ENCODE measurements at places on chromosomes 7 and 10. TPM values are rescaled to one million over a fixed set of nuclear protein-coding genes. Genes with fewer than 3 reads are reported as not detected.

DNA sequence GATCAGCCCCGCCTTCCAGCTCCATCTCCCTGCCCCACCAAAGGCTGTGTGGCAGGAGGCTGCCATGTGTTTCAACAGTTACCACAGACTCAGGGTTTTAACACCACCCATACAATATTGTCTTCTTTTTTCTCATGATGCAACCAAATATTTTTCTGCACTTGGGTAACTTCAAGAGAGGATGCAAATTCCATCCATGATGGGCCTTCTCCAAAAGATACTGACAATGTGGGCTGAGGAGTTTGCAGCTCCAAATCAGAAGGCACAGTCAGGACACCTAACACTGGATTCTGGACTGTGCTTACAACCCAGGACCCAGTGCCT, 347.9 kb downstream of the GRID1 start:
- no peaks in the 10 kb centered on the region for H3K27me3 ChIP-seq
- DNase-seq: no peak
- no peak overlapping the region for H3K4me3 ChIP-seq
- H3K27ac ChIP-seq: no peak overlapping the region

DNA sequence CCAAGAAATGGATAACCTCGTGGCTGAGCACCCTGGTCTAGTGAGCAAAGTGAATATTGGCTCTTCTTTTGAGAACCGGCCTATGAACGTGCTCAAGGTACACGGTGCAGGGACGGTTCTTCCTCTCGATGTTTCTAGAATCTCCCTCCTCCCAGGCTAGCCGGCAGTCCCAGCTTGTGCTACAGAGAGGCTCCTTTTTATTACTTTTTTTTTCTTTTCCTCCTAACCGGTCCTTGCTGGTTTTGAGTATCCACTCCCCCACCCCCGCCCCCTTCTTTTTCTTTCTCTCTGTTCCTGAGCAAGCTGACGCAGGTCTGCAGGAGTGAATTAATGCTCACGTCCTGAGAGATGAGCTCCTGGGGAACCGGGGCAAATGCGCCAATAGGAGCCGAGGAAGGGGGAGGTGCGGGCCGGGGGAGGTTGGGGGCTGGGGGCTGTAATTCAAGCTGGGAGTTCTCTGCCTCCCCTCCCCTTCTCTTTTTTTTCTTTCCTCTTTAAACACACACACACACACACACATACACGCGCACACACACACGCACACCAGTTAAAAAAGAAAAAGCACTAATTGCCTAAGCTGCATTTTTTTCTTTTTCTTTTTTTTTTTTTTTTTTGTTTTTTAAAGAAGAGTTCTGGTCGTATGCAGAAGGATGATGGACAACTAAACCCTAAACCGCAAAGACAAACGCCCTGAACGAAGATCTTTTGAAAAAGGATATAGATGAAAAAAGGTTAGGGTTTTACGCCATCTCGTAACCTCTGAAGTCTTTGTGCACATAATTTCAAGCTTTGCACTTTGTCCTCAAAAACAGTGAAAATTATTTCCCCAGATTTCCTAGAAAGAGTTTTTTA, 6.6 kb downstream of the CPA2 start:
- H3K27ac ChIP-seq: no peak overlapping the region
- no peaks in the 10 kb centered on the region for H3K36me3 ChIP-seq
- no peak overlapping the region for H3K4me3 ChIP-seq
- H3K4me1 ChIP-seq: no peaks in the 10 kb centered on the region

GRCh38 chr7:158706273-158706704, 1.7 kb upstream of the NCAPG2 start:
- no peak overlapping the region for H3K4me3 ChIP-seq
- no peak overlapping the region for H3K27ac ChIP-seq
- H3K27me3 ChIP-seq: no peaks in the 10 kb centered on the region

DNA sequence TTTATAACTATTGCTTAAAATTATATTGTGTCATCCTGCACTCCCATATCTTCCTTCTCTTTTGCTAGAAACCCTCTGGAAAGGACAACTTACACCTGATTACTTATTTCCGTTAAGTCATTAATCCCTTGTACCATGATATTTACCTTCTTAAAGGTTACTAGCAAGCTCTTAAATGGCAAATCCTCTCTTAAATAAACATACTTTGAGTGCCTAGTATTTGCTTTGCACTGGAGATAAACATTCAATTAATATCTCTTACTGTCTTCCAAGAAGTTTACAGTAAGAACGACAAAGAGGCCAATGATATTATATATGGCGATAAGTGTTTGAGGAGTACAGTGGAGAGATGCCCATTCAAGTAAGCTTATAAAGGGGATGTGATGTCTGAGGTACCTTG, 278.3 kb downstream of the HGF start:
- no peaks in the 10 kb centered on the region for H3K4me1 ChIP-seq
- no peaks in the 10 kb centered on the region for H3K27me3 ChIP-seq
- DNase-seq: no peak

GRCh38 chr7:108525985-108526767, at the start of gene PNPLA8:
Gene PNPLA8, minus strand, starts transcription at chr7:108526135. Its CDS starts 10,644 bp downstream, at chr7:108515491.
- H3K27ac ChIP-seq: peak within 1 kb of the TSS; percentile 99
- peak; percentile 100 for DNase-seq
- peak within 1 kb of the TSS; percentile 95 for H3K4me3 ChIP-seq
- peaks cover 36% of the 10 kb centered on the region for H3K4me1 ChIP-seq
- H3K27me3 ChIP-seq: no peaks in the 10 kb centered on the region

DNA sequence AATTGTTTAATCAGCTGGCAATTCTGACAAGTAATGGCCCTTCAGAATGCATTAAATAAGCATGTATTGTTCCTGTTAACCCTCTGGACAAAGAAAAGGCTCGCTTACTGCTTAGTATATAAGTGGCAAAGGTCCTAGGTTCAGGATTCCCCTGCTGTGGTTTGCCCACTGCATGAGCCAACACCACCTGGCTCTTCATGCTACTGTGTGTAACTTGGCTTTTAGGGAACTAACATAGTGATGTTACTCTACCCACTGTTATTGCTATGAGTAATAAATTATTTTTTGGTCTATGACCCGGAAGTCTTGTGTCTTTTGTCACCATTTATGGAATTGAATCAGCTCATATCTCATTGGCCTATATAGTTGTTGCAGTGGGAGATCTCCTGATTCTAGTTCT, 791.7 kb upstream of the PHF14 start:
- no peak overlapping the region for H3K27ac ChIP-seq
- DNase-seq: no peak
- H3K36me3 ChIP-seq: no peaks in the 10 kb centered on the region
- no peak overlapping the region for H3K4me3 ChIP-seq
- no peaks in the 10 kb centered on the region for H3K27me3 ChIP-seq

DNA sequence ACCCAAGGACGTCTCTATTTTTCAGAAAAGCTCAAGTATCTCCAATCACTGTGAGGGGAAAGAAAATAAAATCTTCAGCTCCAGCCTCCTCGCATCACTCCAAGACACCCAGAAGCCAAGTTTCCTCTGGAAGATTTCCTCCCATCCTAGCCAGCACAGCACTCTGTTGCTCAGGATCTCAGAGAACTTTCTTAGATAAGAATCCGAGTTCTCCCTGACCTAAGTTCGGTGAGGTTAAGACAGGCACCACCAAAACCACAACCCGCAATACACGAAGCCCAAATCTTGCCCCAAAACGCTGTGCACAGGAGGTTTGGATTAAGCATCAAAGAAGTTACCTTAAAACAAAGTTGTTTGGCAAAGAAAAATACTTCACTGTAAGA, 4.2 kb downstream of the FAM53B start:
- peak overlapping the region; percentile 96 for H3K27ac ChIP-seq
- peak overlapping the region; percentile 85 for H3K4me3 ChIP-seq
- DNase-seq: no peak
- H3K27me3 ChIP-seq: no peaks in the 10 kb centered on the region
- H3K36me3 ChIP-seq: peaks cover 3% of the 10 kb centered on the region

- no peaks in the 10 kb centered on the region for H3K36me3 ChIP-seq
- H3K4me1 ChIP-seq: no peaks in the 10 kb centered on the region
- H3K4me3 ChIP-seq: no peak overlapping the region
- H3K27ac ChIP-seq: no peak overlapping the region
Measured at GRCh38 chr7:80207501-80207900, 72.9 kb downstream of the GNAI1 start.

GRCh38 chr7:47636433-47637175, 54.7 kb upstream of the TNS3 start:
- DNase-seq: no peak
- no peaks in the 10 kb centered on the region for H3K4me1 ChIP-seq
- H3K4me3 ChIP-seq: no peak overlapping the region
- H3K27me3 ChIP-seq: no peaks in the 10 kb centered on the region
- H3K36me3 ChIP-seq: no peaks in the 10 kb centered on the region
- no peak overlapping the region for H3K27ac ChIP-seq

DNA sequence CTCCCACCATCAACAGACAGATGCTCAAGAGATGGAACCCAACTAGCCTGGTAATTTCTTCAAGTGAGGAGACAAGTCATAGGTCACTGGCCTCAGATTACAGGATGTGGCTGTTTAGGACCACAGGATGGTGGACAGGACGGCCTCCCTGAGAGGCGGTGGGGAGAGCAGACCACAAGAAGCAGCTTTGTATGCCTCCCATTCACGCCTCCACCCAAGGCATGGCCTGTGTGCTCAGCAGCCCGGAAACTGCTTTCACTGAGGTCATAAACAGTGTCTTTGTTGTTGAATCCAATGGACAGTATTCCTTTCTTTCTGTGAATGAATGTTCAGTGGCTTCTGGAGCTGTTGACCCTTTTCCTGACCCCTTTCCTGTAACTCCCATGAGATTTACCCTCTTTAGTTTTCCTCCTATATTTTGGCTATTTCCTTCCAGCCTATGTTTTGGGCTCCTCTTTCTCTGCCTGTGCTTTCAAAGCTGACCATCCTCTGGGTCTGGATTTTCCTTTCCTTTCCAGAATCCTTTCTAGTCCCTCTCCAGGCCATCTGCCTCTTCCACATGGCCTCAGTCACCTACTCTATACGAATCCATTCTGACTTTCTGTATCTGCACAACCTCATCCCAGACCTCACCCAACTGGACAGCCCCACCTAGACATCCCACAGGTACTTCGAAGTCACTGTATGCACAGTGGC, 32.4 kb upstream of the INPP5F start:
- no peak overlapping the region for H3K4me3 ChIP-seq
- no peaks in the 10 kb centered on the region for H3K36me3 ChIP-seq
- no peak for DNase-seq
- no peak overlapping the region for H3K27ac ChIP-seq

DNA sequence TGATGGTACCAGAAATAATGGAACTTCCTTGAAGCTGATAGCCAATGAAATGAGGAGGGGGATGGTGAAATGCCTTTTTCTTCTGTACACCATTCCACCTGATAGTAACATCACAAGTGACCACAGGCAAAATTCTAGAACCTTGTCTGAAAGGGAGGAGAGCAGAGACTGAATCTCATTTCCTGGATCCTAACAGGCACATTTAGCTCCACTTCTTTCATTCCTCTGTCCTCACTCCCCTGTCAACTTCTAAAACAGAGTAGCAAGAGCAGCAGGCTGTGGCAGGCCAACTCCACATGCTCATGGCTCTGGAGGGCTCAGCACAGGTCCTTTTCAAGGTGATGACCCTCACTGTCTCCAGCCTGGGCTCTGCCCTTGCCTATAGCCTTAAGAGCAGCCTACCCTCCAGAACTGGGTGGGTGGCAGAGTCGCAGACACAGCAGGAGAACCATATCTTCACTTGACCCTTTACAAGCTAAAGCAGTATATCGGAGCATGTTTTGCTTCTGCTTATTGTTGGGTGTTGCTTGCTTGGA, at the start of gene LRRC18:
TSS of gene LRRC18 (minus strand) at position 51 of the 536 bp plus-strand sequence. CDS start 25,685 bp downstream, outside the sequence.
- H3K4me1 ChIP-seq: no peaks in the 10 kb centered on the region
- no peak within 1 kb of the TSS for H3K27ac ChIP-seq
- no peaks in the 10 kb centered on the region for H3K27me3 ChIP-seq
- H3K4me3 ChIP-seq: no peak within 1 kb of the TSS
- no peaks in the 10 kb centered on the region for H3K36me3 ChIP-seq

GRCh38 chr7:10888861-10889260, 84.8 kb upstream of the PHF14 start:
- no peaks in the 10 kb centered on the region for H3K4me1 ChIP-seq
- DNase-seq: peak; percentile 33
- H3K27ac ChIP-seq: no peak overlapping the region
- no peaks in the 10 kb centered on the region for H3K36me3 ChIP-seq
- H3K4me3 ChIP-seq: peak overlapping the region; percentile 47

- no peaks in the 10 kb centered on the region for H3K36me3 ChIP-seq
- no peak for DNase-seq
- peaks cover 4% of the 10 kb centered on the region for H3K4me1 ChIP-seq
- no peak overlapping the region for H3K27ac ChIP-seq
- H3K4me3 ChIP-seq: no peak overlapping the region
Measured at GRCh38 chr10:79094412-79095175, 25.8 kb downstream of the ZMIZ1 start.

- H3K27me3 ChIP-seq: no peaks in the 10 kb centered on the region
- no peaks in the 10 kb centered on the region for H3K4me1 ChIP-seq
- no peak overlapping the region for H3K27ac ChIP-seq
- no peak overlapping the region for H3K4me3 ChIP-seq
- no peaks in the 10 kb centered on the region for H3K36me3 ChIP-seq
Measured at GRCh38 chr10:19144206-19144605, 95.6 kb downstream of the MALRD1 start.

Gene PPP1R17
- not detected for total RNA-seq

Gene EFCAB10
- total RNA-seq: 0.86 TPM

Gene FEZF1
- not detected for total RNA-seq

Gene CPN1
- not detected for total RNA-seq

Gene BAMBI
- total RNA-seq: 1.2 TPM

Data from CD4-positive, CD25-positive, alpha-beta regulatory T cell (primary cell).